ENCODE measurements at places on chromosomes 2 and 18.

DNA sequence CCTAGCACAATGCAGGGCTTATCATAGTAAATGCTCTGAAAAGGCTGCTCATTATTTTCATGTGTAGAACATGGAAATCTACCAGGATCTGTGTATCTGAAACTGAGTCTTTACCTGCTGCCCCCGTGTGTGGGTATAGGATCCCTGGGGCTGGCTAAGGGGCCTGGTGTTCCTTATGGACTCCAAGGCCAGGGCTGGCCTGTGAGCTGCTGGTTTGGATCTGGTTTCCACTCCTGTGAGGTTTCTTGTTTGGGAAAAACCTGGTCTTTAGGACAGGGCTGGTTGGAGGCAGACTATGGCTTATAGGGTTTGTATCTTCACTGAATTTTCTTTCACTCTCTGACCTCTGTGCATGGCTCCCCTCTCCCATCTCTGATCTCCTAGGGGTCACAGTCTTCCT is 80.8 kb downstream of the DYSF start:
- no peak for DNase-seq

GRCh38 chr2:64799592-64800252 is 146.0 kb upstream of the SERTAD2 start:
- DNase-seq, result peak; percentile 80

DNA sequence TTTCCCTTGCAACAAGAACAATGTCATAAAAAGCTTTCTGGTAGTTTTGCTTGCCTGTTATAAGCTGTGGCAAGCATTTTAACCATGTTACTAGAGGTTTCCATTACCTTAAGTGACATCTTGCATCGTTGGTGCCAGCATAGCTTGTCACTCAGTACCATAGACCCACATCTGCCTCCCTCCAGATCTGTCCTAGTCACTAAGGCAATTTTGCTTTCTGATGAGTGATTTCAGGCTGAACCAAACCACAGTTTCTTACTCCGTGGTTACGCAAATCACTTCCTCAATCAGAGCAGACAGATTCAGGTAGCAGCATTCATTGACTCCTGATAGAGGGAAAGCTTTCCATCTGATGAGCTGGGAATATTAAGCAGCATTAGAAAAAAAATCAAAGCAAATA is 1057.5 kb upstream of the FAM98A start:
- DNase-seq, result no peak

DNA sequence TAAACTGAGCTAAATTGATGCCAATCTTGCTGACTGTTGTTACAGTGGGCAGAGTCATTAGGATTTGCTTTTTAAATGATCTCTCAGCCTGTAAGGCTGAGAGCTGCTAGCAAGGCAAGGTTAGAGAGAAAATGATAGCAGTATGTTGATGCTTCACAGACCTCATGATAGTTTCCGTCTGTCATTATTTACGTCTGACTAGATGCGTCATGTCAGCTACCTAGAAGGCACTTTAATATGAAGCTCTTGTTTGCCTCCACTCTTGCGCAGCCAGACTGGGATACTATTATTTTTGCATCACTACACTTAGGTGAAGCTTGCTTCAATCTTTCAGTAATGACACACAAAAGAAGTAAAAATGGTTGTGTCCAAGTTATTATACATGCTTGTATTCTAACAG is 313.8 kb downstream of the LNPK start:
- no peak for DNase-seq

- DNase-seq, result no peak
Observed at GRCh38 chr2:147173189-147173581, 671.6 kb upstream of the ACVR2A start.

All from A172 (cell line).